ENCODE measurements at places on chromosomes 6 and 20. TPM values are rescaled to one million over a fixed set of nuclear protein-coding genes. Genes with fewer than 3 reads are reported as not detected.

The FKBP1C gene
- not detected for total RNA-seq

The SPATS1 gene
- not detected for total RNA-seq

The DEFB132 gene
- total RNA-seq, result not detected

The TRIM10 gene
- total RNA-seq, result not detected

The REM1 gene
- not detected for total RNA-seq

The SLC13A3 gene
- total RNA-seq, result not detected

The SAMD3 gene
- 5.6 TPM for total RNA-seq

The HTR1B gene
- total RNA-seq, result not detected

The BEND6 gene
- total RNA-seq, result not detected

The ACTL10 gene
- total RNA-seq, result 2.4 TPM

The C20orf144 gene
- 0.23 TPM for total RNA-seq

The ARMH2 gene
- total RNA-seq, result not detected

The KHDC1L gene
- not detected for total RNA-seq

The NKAPL gene
- not detected for total RNA-seq

The TPD52L1 gene
- total RNA-seq, result 1.6 TPM

The TRAPPC3L gene
- total RNA-seq, result not detected

The TUBB2B gene
- 0.43 TPM for total RNA-seq

The MEI4 gene
- not detected for total RNA-seq

The TBXT gene
- total RNA-seq, result not detected

The ADAM33 gene
- not detected for total RNA-seq

Data from activated naive CD4-positive, alpha-beta T cell treated with anti-CD3 and anti-CD28 coated beads, Interleukin-2, amount 50 U/mL, for 72 hours (primary cell).